ENCODE measurements at places on chromosomes 1 and 21.

- DNase-seq = no peak
These were observed 62.9 kb upstream of the ATP1A1 start for GRCh38 chr1:116310180-116310579.

DNA sequence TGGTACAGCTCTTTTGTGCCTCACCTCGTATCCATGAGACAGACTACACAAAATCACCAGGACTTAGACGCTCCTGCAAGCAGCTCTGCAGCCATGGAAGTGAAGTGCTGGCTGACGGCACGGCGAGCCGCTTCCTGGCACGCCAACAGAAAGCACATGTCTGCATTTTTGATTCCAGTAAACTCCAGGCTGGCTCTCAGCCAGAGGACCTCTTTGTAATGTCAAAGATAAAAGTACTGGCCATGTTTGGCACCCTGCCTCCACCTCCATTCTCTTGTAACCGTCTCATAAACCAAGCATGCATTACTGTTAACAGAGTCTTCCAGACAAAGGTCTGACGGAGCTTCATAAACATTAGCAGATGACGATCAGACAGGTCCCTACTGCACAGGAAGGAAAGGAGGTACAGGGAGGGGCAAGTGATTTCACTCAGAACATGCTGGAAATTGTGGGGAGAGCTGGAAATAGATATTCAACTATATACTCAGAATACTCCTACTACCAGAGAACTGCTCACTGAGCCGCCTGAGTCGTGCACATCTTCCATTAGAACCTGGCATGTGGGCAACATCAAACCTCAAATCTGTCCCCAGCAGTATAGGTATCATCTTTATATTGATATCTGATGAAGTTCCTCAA is 632.0 kb downstream of the SMYD3 start:
- peak; percentile 88 for DNase-seq

DNA sequence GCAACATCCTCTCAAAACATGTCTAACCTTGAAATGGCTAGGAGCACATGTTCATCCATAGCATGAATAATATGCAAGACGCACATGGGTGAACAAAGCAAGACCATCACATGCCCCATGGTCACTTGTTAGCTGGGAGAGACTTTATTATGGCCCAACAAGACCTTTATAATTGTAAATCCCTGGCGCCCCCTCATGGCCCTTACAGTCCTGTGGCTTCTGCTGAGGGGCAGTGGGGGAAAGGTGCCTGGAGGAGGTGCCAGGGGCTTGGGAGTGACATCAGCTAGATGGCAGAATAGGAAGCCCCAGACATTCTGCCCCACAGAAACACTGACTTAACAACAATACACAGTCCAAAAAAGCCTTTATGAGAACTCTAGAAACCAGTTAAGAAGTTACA is 51.7 kb downstream of the CSMD2 start:
- DNase-seq = no peak

DNA sequence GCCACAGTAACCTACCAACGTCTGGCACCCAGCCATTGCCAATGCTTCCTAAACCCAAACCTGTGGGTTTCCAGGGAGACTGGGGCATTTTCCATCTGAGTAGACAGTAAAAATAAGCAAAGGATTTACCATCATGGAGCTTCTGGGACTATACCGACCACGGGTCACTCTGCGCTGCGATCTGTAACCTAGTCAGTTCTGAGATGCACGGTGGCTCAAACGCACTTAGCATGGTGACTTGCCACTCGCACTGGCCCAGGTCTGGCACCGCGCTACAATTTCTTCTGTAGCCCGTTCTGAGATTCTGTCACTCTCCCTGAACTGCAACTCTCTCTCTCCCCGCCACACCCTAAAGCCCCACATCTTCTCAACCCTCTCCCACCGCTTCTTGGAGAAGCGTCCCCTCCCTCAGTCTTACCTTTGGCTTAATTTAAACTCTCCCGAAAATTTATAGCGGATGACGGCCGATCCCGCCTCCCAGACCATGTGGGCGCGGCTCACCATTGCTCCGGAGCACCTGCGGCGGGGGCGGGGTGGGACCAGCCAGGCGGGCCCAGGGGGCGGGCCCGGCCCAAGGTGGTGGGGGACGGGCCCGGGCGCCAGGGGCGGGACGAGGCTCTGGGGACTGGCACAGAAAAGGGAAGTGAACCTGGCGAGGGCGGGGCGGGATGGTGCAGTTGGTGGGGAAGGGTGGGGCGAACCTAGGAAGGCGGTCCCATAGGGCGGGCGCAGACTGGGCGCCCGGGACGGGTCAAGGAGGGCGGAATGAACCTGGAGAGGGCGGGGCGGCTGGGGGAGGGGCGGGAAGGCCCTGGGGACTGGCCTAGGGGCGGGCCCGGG is 493 bp upstream of the MAP3K21 start:
- no peak for DNase-seq

DNA sequence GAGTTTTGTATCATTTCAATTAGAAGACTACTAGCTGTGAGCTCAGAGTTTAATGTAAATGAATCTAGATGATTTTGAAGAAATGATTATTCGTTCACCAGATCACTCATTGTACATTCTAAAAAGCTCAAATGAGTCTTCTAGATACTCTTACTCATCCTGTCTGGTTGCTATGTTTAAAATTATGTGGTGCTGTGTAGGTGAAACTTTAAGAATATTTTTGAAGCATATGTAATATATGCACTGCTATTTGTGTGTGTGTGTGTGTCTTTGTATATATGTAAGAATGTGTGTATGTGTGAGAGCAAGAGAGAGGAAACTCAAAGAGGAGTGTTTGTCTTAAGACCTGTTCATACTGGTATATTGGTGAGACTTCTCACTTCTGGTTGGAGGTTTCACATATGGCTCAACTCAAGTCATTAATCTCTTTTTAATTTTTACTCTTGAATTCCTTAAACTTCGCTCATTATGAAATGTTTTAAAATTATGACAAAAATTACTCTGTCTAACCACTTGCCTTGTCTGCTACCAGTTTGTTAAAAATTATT is 8.6 kb upstream of the C1orf105 start:
- no peak for DNase-seq

GRCh38 chr1:9576903-9577302 is 11.8 kb upstream of the TMEM201 start:
- no peak for DNase-seq

DNA sequence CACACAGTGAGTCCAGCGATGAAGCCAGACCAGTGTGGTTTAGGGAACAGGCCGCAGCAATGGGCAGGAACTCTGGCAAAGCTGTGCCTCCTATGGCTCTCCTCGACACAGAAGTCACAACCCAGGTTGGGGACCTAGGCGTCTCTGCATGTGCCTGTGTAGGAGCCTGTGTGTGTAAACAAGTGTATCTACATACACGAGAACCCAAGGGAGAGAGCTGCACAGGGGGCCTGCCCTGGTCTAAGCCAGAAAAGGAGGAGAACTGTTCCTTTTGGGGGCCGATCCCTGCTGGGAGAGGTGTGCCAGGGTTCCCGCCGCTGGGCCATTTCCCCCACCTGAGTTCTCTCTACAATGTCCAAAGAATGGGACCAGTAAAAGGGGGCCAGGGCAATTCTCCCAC is 56.0 kb downstream of the CD247 start:
- no peak for DNase-seq

DNA sequence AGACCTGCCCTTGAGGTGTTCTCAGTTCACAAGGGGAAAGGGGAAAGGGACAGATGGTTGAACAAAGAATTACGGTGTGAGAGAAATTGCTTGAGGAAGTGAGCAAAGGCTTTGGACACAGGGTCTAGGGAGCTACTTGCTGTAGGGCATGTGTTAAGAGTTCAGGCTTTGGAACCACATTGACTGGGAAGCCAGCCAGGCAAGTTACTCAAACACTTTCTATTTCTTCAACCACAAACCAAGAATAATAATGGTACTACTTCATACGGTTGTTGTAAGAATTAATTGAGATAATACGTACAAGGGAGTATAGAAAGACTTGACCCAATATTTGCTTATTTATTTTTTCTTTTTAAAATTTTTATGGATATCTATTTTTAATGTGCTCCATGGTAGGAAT is 26.6 kb downstream of the AK4 start:
- DNase-seq = no peak

GRCh38 chr1:6785728-6786505 is 663 bp downstream of the CAMTA1 start:
- no peak for DNase-seq

DNA sequence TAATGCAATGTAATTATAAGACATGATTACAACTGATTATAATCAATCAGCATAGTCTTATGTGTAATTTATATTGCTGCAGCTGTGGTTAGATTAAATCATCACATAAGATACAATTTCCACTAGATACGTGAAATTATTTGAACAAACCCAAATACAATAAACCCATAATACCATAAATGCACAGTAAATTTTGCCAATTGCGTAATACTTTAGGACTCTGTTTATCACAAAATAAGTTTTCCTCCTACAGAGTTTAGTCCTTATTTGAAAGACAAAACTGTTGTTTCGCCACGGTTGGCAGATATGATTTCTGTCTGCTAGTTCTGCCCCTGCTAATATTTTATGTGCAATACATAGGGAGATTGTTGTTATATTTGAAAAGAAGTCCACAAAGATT is 895.9 kb upstream of the ADGRL4 start:
- no peak for DNase-seq

DNA sequence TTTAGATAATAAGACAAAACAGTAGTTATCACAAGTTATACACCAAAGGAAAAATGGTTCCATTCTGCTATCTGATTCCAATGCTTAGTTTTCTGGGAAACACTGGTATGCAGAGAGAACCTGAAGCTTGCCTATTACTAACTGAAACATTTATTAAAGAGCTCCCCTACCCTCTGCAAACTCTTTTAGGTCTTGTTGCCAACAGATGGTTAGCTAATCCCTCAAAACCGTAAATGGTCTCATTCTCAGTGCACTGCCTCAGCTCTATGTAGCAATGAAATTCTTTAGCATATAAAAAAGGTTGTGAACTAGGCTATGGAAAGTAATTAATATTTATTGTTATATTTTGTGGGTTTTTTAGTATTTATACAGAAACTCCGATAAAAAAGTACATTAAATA is 20.4 kb downstream of the C21orf91 start:
- no peak for DNase-seq

GRCh38 chr1:29704430-29704829 is 468.1 kb downstream of the PTPRU start:
- no peak for DNase-seq

DNA sequence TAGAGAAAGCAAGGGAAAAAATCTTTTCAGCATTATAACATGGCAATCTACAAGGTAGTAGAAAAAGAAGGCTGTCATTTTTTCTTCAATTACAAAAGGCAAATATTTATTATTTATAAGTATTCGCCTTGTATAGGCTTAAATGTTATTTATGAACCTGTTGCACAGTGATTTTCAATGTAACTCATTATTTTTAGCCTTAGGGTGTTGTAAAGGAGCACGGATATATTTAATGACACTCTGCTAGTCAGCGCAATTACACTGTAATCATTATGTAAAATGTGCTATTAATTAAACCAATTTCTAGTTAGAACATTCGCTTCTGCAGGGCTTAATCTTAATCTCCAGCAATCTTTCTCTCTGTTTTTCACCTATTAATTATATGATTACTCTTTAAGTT is 145.0 kb downstream of the ATG4C start:
- no peak for DNase-seq

GRCh38 chr1:112905395-112906149 is 50.4 kb downstream of the SLC16A1 start:
- DNase-seq = no peak

DNA sequence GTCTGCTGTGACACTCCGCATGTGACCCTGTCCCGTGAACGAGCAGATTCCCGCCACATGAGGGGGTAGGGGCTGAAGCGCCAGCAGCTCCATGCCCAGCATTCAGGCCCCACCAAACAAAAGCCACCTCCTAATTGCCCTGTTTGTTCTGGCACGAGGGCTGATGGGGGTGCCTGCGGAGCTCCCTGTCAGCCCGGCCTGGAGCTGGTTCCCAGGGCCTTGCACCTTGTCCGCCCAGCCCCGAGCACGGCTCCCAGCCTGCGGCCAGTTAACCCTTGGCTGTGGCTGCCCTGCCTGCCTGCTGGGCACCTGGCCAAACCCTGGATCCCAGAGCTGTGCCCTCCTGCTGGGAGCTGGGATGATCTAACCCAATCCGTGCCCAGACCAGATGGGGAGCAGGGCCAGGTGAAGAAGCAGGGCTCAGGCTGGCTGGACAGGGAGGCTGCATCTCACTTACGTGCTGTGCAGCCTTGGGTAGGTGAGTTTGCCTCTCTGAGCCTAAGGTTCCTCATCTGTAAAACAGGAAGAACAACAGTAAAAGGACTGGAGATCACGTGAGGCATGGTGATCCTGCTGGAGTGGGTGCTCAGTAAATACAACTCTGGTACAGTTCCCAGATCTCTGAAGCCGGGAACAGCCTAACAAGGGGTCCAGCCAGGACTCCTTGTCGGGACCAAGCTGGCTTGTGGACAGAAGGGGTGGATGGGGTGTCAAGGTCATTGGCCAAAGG is 110.9 kb upstream of the IFFO2 start:
- DNase-seq = no peak

GRCh38 chr1:203296460-203297073 is 8.8 kb upstream of the BTG2 start:
- DNase-seq = no peak

- no peak for DNase-seq
These were observed 1.9 kb downstream of the SLC16A1 start for GRCh38 chr1:112954017-112954650.

Measured in pulmonary artery endothelial cell (primary cell).